T-helper 2 cell (primary cell): ENCODE measurements at places on chromosomes 5 and 9.

GRCh38 chr9:69174616-69175463, 763 bp downstream of the TJP2 start:
- peak; percentile 36 for DNase-seq

DNA sequence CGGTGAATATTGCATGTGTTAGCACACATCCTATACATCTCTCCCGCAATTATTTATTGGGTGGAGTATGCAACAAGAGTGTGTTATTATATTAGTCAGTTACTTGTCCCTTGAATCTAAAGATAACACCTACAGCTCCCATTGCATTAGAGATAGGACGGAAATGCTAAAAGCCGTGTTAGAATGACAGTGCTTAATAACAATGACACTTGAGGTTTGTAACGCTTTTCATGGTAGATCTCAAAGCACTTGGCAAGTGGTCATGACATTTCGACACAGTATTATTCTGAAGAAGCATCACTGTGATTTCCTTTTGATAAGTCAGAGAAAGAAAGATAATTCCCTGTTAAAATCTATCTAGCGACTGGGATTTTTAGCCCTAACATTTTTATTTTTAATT, 33.4 kb upstream of the TRIO start:
- DNase-seq = no peak

DNA sequence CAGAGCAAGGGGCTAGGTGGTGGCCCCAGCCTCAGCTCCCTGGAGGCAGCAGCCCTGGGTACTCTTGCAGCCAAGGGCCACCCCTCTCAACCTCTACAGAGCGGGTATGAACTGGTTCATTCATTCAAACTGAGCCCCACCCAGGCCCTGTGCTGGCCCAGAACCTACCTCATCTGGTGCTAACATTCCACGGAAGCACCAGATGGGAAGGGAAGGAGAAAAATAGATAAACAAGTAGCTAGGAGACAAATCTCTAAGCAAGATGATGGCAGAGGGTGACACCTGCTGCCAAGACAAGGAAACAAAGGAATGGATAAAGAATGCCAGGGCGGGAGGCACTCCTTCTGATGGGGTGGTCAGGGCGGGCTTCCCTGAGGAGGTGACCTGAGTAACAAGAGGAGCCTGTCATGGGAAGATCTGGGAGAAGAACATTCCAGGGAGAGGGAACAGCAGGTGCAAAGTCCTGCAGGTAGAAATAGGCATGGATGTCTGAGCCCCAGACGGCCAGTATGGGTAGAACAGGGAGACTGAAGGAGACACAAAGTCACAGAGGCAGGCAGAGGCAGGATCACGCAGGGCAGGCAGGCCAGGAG, 6.1 kb downstream of the ST6GALNAC4 start:
- DNase-seq = no peak

DNA sequence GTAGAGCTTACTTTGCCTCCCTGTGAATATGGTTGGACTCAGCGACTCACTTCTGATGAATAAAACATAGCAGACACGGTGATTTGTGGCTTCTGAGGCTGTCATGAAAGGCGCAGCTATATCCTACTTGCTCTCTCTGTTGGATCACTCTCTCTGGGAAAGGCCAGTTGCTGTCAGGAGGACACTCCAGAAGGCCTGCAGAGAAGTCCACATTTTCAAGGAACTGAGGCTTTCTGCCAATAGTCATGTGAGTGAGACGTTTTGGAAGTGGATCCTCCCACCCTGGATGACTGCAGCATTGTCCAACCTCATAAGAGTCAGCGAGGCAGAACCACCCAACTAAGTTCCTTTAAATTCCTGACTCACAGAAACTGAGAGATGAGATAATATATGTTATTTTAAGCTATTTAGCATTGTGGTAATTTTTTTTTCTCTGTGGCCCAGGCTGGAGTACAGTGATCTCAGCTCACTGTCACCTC, 156.0 kb upstream of the MAST4 start:
- DNase-seq = no peak

GRCh38 chr5:195401-196160, 4.3 kb downstream of the LRRC14B start:
- DNase-seq = no peak

GRCh38 chr9:81661339-81661738, 28.0 kb downstream of the TLE1 start:
- no peak for DNase-seq

- no peak for DNase-seq
Measured at GRCh38 chr9:15373881-15374280, 48.8 kb upstream of the SNAPC3 start.

DNA sequence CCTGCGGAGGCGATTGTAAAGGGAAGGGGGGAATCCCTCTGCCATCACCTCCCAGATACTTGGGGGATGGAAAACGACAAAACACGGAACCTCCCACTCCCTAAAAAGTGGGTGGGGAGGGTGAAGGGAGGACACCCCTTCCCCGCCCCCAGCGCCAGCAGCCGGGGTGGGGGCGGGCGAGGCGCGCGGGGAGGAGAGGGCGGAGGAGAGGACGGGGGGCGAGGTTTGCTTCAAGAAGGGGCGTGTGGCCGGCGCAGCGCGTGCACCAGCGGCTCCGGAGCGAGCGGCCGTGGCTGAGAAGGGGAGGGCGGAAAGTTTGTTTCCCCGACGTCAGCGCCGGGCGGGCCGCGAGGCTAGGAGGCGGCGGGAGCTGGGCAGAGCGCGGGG, at the start of gene PRRX2:
Gene PRRX2, plus strand, starts transcription at position 259 of the 387 bp plus-strand sequence. CDS start 221 bp downstream, outside the sequence.
- DNase-seq = peak; percentile 33

- DNase-seq = no peak
Measured at GRCh38 chr9:108382310-108382709, 473.5 kb downstream of the ACTL7B start.

GRCh38 chr5:171599411-171599810, 180.0 kb downstream of the FGF18 start:
- no peak for DNase-seq

DNA sequence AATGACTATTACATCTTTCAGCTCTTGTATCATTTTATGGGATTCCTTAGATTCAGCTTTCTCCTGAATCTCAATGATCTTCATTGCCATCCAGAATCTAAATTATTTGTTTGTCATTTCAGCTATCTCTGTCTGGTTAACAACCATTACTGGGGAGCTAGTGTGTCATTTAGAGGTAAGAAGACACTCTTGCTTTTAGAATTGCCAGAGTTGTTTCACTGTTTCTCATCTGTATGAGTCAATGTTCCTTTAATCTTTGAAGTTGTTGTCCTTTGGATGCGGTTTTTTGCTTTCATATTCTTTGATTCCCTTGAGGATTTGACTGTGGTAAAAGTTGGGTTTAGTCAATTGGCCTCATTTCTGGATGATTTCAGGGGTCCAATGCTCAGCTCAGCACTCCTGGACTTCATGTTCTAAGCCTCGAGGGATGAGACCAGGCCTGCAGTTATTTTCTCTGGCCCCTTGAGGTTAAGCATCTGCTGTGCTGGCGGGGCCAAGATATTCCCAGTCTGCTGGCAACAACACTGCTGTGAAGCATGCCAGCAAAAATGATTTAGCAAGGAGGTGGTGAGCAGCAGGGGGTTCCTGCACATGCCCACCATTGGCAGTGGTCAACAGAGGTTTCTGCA, 102.4 kb upstream of the PCSK5 start:
- no peak for DNase-seq

DNA sequence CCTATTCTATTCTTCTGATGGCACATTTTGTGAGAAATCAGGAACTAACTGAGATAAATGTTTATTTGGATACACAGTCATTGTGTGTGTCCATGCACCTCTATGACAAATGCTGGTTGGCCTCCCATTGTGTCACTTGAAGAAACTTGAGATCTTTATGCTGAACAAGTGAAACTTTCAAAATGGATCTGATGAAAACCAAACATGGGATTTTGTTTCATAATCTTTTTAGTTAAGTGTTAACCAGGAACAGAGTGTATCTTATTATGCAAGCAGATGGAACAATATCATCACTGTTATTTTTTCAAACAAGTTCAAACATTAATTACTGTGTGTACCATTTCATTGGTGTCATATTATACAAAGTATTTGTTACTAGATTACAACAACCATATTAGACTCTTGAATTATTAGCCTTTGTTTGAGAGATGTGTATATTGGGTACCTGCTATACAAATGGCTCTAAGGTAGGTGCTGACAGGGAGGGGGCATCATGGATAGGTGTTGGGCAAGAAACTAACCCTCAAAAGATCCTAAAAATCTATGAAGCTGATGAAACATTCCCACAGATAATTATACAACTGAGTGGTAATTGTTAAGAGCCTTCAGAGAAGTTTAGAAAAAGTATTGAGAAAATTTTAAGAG, 159.8 kb downstream of the PALM2AKAP2 start:
- DNase-seq = no peak

GRCh38 chr9:134666831-134667230, 25.2 kb downstream of the COL5A1 start:
- no peak for DNase-seq

DNA sequence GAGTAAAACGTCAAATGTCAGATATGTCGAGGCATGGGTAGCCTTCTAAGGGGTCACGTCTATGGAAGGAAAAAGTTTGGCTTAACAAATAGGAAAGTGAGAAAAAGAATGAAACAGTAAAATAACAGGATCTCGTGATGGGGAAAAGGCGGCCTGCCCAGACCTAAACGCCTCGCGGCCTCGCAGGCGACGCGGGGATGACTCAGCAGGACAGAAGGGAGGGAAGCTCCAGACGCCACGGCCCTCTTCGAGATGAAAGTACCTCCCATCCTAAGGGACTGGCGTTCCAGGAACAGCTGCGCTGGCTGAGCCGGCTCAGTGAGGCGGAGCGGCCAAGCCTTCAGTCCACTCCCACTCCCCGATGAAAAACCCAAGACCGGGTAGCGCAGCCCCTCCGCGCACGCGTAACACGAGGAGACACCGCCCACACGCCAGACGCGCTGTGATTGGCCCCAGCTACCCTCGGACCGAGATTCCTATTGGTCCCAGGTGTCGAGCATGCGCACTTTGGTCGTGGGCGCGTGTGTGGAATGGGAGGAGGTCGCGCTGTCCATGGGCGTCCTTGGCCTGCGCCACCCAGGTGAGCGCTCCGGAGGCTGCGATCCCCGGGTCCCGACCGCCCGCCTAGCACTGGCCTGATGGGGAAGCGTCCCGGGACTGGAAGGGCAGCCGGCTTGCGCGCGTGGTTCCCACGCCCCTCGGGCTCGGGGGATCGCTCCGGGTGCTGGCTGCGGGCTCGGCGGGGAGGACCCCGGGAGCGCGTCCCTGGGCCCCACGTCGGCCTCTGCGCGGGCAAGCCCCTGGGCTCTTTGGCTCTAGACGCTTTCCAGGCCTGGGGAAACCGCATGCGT, 588.5 kb downstream of the MTRR start:
- DNase-seq = peak; percentile 91

- DNase-seq = no peak
Measured at GRCh38 chr9:78783743-78784142, 486.8 kb downstream of the PSAT1 start.

GRCh38 chr5:147751156-147751830, 31.2 kb downstream of the JAKMIP2 start:
- no peak for DNase-seq

DNA sequence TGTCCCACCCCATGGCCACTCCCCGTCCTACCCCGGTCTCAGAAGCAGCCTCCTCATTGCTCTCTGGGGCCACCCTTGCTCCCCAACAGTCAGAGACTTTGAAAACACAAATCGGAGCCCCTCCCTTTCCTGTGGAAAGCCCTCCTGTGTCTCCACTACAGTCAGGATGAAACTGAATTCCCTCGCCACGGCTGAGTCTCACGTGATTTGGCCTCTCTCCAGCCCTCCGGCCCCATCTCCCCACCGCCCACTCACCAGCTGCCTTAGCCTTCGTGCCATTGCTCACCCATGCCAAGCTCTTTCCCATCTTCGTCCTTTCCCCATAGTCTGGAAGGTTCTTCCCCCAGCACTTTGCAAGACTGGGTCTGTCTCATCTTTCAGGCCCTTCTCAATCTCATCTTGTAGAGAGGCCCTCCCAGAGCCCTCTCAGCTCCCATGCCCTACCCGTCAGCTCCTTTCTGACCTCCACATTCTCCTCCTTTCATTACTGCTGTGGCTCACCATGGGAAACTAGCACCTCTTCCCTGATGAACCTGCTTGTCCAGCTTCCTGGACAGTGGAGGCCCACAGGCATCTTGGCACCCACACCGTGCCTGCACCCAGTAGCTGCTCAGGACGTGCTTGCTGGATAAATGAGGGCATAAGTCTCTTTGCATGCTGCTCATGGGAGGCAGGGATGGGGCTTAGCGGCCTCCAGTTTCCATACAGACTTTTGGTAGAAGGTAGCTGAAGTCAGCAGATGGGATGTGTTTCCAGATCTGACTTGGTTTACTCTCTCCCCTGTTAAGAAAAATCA, 126.4 kb upstream of the COL5A1 start:
- DNase-seq = no peak

GRCh38 chr5:125476901-125477585, 730.6 kb upstream of the ZNF608 start:
- DNase-seq = no peak

- DNase-seq = no peak
Measured at GRCh38 chr5:150670275-150670947, 9.4 kb downstream of the MYOZ3 start.

DNA sequence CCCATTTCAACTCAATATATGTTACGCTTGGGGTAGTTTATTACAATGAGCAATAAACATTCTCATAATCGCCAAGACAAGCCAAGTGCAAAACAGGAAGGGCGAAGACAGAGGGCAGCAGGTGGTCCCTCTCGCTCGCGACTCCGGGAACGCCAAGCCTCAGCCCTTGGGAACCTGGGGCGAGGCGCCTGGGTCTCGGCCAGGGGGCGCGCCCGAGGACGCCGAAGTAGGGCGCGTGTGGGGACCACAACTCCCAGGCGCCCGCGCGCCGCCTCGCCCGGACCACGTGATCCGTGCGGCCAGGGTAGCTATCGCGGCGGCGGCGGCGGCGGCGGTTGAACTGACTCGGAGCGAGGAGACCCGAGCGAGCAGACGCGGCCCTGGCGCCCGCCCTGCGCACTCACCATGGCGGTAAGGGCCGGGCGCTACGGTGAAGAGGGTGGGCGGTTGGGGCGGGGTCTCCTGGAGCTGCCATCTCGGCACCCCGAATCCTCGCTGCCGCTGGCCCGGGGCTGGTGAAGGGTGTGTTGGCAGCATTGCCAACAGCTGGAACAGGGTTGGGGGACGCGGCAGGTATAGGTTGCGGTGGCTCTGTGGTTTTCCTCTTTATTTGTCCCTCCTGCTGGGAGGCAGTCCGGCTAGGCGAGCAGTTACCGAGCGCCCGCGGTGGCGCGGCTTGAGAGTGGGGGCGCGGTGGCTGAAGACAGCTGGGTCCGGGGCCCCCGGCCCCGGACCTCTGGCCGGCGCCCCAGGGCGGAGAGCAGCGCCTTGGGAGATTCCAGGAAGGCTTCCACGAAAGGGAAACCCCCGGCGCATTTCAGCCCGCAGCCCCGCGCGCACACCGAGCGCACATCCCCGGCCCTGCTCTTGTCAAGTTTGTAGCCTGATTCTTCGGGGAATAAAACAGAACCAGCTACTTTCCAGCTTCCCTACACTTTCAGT, at the start of gene SLC31A2:
Gene SLC31A2, plus strand, starts transcription at position 338 of the 942 bp plus-strand sequence. Its CDS starts 68 bp downstream, at position 406.
- DNase-seq = peak; percentile 69

GRCh38 chr9:28001096-28001495, 427.8 kb upstream of the C9orf72 start:
- DNase-seq = no peak

DNA sequence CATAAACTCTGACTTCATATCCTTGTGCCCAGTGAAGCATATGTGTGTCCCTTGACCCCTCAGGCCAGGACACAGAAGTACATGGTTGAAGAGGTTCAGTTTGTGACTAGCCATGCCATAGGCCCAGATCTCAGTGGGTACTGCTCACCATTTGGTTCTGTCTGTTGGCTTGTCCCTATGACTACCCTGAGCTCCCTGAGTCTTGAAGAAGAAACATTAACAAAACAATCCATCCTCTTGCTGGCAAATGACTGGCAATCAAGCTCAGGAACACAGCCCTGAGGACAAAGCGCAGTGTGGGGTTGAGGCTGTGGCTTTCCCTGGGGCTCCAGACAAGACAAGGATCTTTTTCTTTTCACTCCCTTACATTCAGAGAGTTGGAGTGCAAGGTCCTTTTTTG, 46.3 kb downstream of the TNFAIP8 start:
- no peak for DNase-seq
